ENCODE measurements at places on chromosomes 13 and 19.

- no peak for DNase-seq
These were observed 386 bp downstream of the GIPR start for GRCh38 chr19:45668342-45668871.

DNA sequence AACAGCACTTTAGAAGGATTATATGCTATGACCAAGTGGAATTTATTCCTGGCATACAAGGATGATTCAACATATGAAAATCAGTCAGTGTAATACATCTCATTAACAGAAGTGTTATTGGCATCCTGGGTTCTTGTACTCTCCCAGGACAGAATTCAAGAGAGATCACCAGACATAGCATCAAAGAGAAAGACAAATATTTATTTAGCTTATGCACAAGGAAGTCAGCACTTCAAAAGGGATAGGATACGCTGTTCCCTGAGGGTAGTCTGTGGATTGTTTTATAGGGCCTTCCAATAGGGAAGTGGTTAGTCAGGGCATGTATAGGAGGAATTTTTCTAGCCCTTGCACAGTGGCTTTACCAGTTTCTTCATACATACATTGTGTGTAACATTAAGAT lies 1238.0 kb downstream of the PCDH17 start:
- DNase-seq: no peak

DNA sequence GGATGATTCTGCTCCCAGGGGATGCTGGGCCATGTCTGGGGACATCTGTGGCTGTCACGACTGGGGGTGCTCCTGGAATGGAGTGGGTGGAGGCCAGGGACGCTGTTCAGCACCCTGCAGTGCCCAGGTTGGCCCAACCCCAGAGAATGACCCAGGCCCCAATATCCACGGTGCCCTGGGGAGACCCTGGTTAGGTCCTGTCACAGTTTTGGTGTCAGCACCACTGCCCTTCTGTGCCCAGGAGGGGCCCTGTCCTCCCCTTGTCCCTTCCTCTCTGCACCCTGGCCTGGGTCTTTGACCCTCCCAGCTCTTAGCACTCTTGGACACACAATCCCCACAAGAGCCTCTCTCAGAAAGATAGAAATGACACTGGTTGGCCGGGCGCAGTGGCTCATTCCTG lies 85.3 kb downstream of the GADD45B start:
- no peak for DNase-seq

- no peak for DNase-seq
These were observed 216.8 kb upstream of the MAB21L1 start for GRCh38 chr13:35693134-35693784.

All from activated CD8-positive, alpha-beta memory T cell treated with anti-CD3 and anti-CD28 coated beads for 1 hour (primary cell).